ENCODE measurements at places on chromosomes 5 and 9.

DNA sequence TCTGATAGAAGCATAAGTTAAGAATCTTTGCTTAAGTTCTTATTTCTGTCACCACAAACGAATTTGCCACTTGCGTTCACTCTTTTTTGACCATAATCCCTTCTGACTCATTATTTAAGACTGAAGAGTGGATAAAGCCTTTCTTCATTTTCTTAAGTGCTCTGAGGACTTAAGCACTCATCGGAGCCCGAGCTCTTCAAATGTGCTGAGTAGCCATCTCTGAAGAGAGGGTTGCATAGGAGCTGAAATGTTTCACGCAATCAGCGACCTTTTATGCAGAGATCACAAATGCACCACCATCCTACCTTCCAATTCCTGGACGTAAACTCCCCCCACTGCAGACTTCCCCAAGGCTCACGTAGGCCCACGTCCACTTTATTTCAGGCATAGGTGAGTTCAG lies 699.2 kb downstream of the IRX1 start:
- no peak for DNase-seq

DNA sequence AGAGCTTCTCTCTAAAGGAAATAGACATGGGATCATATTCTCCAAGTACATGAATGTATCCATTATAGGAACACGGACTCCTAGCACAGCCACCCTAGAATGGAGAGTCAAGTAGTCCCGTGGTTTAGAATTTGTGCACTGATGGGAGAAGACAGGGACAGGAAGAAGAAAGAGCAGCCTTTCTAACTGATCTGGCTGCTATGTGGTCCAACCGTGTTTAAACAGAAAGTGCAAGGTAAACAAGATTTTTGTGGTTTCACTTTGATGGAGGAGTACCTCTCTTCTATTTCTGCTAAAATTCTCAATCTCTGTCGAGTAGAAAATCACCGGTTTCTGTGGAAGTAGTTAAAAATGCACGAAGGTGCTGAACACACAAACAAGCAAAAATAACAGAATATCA lies 171.3 kb downstream of the ST8SIA4 start:
- DNase-seq = no peak

DNA sequence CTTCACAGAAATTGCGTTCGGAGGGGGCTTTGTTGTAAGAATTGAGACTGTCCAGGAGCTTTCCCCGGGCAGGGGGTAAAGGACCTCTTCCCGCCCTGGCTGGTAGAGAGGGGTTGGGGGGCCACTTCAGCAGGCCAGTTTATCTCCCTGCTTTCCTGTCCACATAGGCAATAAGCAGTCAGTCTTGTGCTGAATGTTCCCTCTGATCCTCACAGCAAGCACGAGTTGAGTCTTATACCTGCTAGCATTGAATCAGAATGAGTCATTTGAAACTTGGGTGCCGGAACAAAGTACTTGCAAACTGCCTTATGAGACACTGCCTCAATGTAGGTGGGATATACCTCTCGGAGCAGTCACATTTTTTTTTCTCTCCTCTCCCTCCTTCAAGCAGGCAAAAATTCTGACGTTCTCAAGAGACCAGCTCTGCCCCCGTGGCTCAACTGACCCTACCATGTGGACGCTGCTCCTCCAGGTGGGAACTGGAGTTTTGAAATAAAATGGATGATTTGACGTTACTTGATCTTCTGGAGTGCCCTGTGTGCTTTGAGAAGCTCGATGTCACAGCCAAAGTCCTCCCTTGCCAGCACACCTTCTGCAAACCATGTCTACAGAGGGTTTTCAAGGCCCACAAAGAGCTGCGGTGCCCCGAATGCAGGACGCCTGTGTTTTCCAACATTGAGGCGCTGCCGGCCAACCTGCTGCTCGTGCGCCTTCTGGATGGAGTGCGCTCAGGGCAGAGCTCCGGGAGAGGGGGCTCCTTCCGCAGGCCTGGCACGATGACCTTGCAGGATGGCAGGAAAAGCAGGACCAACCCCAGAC lies 1.3 kb downstream of the SH3RF2 start:
- DNase-seq = no peak

- DNase-seq = no peak
These were observed 89.8 kb upstream of the COL5A1 start for GRCh38 chr9:134551644-134552348.

DNA sequence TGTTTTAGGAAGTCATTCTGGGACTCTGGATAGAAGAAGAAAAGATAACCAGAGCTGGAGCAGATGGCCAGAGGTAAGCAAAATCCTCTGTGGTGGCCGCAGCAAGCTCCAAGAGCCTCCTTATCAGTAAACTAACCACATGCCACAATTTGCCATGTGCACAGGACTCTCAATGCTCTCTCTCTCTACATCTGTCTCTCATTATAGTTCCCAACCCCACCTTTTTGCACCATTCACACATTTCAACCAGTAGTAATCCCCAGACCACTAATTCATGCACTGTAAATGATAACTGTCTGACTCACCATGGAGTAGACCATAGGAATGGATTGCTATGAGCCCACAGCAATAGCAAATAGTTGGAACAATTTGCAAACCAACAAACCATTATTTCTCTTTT lies 526.1 kb downstream of the TLR4 start:
- no peak for DNase-seq

DNA sequence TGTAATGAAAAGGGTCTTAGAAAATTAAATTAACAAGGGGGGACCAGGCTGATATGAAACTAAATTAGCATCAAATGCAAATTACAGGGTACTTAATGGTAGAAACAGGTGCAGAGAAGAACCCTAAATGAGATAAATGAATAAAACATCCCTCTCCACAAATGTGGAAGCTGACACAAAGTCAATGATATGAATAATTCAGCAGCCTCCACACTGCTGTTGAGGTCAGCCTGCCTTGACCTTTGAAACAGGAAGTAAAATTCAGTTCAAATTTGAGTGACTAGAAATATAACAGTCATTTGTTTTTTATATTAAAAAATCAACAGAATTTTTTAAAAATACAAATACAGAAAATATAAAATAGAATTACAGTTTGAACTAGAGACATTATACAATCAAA lies 40.0 kb downstream of the EBF1 start:
- no peak for DNase-seq

GRCh38 chr9:121021301-121021700 lies 28.8 kb downstream of the C5 start:
- no peak for DNase-seq

DNA sequence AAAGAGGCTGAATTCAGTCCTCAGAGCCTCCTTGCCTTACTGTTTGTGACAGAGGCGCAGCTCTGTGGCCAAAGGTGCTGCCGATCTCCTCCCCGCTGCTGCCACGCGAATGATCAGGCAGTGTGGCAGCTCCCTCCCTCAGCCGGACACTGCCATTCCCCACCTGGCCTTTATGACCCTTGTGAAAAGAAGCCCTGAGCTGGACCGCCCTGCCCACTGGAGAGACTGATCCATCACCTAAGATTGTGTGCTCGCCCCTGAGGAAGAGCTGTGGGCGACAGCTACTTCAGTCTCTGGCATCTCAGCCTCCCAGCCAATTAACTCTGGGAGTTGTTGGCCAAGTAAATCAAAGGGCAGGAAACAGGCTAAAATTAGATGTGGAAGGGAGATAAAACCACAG lies 90.9 kb downstream of the CARTPT start:
- DNase-seq = no peak

DNA sequence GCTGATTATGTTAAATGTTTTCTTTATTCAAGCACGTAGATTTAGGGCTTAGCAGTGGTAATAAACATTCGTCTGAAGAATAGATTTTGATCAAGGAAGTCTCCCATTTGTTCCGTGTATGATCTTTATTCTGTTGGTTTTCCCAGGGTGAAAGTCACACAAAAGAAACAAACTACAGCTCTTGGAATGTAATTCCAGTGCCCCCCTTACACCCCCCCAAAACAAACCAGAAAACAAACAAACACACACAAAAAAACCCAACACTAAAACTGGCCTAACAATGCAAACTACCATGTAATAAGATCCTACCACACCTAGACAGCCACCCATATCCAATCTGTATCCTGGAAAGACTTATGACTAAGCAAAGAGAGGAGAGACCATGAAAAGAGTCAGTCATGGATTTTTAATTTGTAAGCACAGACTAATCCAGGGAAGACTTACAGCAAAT lies 196.2 kb upstream of the ELL2 start:
- no peak for DNase-seq

DNA sequence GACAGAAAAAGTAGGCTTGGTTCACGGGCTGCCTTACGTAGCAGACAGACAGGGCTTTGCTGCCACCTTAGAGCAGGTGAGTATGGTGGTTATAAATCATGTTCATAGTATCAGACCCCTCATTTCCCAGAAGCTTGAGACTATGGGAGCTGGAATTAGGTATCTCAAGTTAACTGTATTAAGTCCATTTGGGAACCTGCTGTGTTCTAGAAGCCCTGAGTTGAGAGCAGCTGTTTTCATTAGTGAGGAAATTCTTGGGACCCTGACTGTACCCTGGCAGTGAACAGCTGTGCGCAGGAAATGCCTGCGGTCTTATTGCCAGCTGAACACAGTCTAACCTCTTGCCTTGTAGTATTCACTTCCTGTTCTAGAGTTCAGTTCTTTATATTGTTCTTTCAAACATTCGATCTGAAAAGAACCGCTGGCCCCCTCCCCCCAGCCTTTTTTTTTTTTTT lies 29.8 kb downstream of the UGCG start:
- DNase-seq = no peak

GRCh38 chr5:98679963-98680362 lies 93.5 kb upstream of the RGMB start:
- no peak for DNase-seq

DNA sequence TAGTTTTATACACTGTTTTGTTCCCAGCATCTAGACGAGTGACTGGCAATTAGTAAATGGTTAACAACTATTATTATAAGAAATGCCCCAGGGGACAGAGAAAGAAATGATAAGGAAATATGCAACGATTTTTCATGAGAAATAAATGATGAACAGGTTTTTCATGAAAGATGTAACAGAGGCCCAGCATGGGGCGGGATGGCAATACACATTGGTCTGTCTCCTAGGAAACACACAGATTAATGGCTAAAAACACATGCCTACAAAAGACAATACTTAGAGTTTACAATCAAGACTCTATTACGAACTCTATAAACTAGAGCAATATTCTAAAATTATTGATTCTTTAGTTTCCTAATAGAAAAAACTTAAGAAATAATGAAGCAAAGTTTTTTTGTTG lies 441.5 kb upstream of the CDH9 start:
- no peak for DNase-seq

DNA sequence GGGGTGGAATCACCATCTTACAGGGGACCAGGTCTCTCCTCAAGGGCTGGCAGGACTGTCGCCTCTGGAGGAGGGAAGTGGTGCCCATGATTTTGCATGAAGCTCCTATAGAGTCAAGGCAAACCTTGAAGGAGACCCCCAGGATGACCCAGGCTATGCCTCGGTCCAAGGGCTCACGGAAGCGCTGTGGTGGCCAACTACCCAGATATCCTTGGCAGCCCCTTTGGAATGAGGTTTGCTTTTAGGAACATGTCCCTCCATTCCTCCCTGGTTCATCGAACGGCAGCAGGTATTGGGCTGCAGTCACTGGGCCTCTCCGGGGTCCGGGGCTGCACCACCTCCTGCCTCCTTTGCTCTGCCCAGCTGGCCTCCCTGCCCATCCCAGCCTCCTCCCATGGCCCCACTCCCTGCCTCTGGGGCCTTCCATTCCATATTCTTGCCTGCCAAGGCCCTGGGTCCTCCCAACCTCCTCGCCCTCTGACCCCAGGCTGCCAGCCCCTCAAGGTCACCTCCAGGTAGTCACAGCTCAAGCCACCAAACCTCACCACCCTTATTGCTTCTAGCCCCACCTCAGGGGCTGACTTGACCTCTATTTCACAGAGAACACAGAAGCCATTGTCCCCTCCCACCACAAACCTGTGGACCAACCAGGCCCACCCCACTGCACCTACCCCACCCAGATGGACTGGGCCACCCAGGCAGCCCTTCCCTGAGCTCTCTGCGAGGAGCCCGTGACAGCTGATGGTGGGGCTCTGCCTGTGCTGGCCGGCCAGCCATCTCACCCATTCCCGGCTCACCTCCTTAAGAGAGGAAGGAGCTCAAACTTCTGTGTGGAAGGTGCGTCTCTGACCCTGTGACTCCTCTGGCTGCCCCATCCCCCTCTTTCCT lies 3.6 kb upstream of the IL3 start:
- no peak for DNase-seq

- no peak for DNase-seq
These were observed 19.2 kb downstream of the SLC27A6 start for GRCh38 chr5:128984480-128984879.

GRCh38 chr9:96089452-96090085 lies 212.4 kb downstream of the HSD17B3 start:
- no peak for DNase-seq

DNA sequence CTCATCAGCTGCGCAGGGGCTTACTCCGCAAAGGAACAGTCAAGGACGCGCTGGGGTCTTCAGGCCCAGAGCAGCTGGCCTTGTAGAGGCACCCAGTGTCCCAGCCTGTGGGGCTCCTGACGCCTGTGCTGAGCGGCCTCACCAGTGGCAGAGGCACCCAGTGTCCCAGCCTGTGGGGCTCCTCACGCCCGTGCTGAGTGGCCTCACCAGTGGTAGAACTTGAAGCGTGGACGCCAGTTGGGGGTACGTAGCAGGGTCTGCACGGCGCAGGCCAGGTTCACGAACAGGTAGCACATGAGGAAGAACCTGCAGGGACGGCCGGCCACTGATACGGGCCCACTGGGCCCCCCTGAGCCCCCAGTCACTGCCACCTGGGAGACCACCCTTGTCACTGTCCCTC lies 35.9 kb downstream of the SLC12A7 start:
- DNase-seq = no peak

GRCh38 chr5:115530426-115530825 lies 14.1 kb downstream of the FEM1C start:
- no peak for DNase-seq
